Muscle of back (tissue), 13 donors: ENCODE measurements at places on chromosomes 12 and 14. TPM values are rescaled to one million over a fixed set of nuclear protein-coding genes. Genes with fewer than 3 reads are reported as not detected.

DNA sequence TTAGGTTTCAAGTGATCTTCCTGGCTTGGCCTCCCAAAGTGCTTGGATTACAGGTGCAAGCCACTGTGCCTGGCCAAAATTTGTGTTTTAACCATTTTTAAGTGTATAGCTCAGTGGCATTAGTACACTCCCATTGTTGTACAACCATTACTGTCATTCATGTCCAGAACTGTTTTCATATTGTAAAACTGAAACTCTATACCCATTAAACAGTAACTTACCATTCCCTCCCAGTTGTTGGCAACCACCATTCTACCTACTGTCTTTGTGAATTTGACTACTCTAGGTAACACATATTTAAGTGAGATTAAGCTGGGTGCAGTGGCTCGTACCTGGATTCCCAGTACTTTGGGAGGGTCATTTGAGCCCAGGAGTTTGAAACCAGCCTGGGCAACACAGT lies 67.3 kb upstream of the KCNH3 start:
- no peak for DNase-seq

GRCh38 chr14:64611358-64612020 lies 61.7 kb downstream of the PPP1R36 start:
- DNase-seq, result peak; percentile 34

GRCh38 chr14:36654794-36655381 lies 6.8 kb upstream of the PAX9 start:
- DNase-seq, result peak; percentile 25

- no peak for DNase-seq
Observed at GRCh38 chr14:23447361-23448350, 12.2 kb upstream of the MYH7 start.

DNA sequence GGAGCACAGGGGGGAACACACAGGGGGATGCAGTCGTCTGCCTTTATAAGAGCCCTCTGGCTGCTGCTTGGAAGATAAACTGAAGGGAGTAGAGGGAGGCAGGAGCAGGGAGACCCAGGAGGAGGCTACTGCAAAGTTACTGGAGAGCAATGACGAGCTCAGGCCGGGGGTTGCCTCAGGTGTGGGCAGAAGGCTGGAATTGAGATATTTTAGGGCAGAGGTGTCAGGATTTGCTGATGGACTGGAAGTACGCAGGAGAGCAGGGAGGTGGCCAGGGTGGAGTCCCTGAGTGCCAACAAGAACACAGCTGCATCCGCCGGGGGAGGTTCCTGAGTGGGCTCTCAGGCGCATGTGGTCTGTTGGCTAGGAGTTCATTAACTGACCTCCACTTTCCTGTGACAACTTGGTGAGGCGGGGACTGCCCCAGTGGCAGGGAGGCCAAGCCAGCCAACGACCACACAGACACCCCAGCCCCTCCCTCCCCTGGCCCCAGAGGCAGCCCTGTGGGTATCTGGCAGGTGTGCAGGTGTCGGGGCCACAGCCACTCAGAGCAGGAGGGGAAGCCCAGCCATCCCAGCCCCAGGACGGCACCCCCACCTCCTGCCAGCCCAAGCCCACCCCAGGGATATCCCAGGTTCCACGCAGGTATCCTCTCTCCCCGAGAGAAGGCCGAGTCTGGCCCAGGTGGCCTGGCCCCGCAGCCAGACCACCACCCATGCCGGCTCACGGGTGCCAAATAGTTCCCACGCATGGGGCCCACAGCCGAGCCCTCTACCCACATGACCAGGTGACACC lies 85.4 kb downstream of the NCOR2 start:
- DNase-seq, result no peak

DNA sequence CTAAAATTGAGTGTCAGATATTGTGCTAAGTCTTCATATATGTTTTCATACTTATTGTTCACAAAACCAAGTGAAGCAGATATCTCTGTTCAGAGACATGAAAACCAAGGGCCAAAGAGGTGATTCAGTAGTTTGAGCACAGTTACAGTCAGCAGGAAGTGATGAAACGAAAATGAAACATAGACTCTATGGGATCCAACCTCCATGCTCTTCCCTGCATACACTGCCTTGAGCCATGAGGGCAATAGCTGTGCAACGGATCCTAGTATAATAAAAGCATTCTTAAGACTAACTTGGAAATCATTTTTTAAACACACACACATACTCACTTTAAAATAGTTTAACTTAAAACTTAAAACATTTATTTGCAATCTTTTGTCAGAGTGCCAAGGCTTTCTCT lies 27.9 kb downstream of the ESR2 start:
- no peak for DNase-seq

GRCh38 chr12:17763366-17763765 lies 326.6 kb downstream of the RERGL start:
- no peak for DNase-seq

DNA sequence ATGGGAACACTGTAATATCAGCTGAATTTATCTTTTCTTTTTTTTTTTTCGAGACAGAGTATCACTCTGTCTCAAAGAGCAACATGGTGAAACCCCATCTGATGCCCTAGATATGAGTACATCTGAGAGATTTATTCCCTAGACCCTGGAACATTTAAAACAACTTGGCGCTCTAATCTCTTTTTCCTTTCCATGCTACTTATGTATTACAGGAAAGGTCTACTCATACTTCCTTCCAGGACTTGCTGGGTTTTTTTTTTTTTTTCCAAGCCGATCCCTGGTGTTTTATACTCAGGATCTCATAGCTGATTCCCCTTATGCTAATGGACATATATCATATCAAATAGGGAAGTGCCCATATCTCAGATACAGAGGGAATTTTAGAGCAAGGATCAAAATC lies 83.1 kb downstream of the MAPKAPK5 start:
- no peak for DNase-seq

GRCh38 chr12:2332947-2333346 lies 280.2 kb downstream of the CACNA1C start:
- no peak for DNase-seq

GRCh38 chr12:73274976-73275375 lies 1002.8 kb downstream of the TRHDE start:
- peak; percentile 2 for DNase-seq

GRCh38 chr14:54676812-54677708 lies 110.1 kb downstream of the SAMD4A start:
- peak; percentile 77 for DNase-seq

DNA sequence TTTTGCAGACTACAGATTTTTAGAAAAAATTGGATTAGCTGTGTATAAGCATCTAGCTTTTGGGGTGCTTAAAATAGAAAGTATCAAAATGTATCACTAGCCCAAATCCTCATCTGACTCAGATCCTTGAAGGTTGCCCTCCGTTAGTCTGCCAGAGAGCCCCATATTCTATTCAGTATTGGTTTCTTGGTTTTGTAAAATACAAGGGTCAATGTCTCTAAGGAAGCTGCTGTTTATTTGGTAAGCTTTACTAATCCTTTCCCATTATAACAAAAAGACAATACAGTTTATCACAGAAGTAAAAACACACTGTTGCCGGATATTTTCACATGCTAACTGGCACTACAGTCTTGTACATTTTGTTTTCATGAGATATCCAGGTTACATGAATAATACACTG lies 92.8 kb upstream of the PTHLH start:
- DNase-seq, result no peak

- no peak for DNase-seq
Observed at GRCh38 chr12:117491711-117492110, 130.3 kb upstream of the NOS1 start.

DNA sequence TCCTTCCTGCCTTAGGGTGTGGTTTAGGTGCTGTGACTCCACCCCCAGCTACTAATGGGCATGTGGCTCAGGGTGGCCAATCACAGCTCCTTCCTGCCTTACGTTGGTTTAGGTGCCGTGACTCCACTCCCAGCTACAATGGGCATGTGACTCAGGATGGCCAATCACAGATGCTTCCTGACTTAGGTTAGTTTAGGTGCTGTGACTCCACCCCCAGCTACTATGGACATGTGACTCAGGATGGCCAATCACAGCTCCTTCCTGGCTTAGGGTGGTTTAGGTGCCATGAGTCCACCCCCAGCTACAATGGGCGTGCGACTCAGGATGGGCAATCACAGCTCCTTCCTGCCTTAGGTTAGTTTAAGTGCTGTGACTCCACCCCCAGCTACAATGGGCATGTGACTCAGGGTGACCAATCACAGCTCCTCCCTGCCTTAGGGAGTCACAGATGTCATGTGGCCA lies 163.9 kb downstream of the TBX5 start:
- no peak for DNase-seq

DNA sequence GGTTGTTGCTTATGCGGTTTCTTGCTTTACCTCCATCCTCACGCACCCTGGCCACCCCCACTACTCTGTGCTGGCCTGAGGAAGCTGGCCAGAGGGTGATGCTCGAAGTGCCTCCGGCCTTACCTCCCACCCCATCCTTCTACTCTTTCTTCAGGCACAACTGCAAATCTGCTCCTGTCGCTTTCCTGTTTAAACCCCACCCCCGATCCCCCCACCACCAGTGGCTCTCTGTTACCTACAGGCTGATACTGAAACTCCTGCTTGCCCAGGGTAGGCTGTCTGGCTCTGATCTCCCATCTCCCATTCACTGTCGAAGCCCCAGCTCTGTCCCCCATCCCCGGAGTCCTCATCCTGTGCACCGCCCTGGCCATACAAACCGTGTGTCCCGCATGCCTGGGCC lies 111.5 kb downstream of the PRMT8 start:
- no peak for DNase-seq

GRCh38 chr12:122847921-122848421 lies 12.7 kb downstream of the HIP1R start:
- DNase-seq, result no peak

GRCh38 chr12:18580706-18581105 lies 157.1 kb downstream of the PLCZ1 start:
- no peak for DNase-seq

- no peak for DNase-seq
Observed at GRCh38 chr12:13724136-13724535, 257.3 kb downstream of the GRIN2B start.

GRCh38 chr14:33934043-33934750 lies 16.7 kb downstream of the EGLN3 start:
- no peak for DNase-seq

GRCh38 chr12:49885118-49885517 lies 18.6 kb downstream of the FAIM2 start:
- DNase-seq, result no peak

DNA sequence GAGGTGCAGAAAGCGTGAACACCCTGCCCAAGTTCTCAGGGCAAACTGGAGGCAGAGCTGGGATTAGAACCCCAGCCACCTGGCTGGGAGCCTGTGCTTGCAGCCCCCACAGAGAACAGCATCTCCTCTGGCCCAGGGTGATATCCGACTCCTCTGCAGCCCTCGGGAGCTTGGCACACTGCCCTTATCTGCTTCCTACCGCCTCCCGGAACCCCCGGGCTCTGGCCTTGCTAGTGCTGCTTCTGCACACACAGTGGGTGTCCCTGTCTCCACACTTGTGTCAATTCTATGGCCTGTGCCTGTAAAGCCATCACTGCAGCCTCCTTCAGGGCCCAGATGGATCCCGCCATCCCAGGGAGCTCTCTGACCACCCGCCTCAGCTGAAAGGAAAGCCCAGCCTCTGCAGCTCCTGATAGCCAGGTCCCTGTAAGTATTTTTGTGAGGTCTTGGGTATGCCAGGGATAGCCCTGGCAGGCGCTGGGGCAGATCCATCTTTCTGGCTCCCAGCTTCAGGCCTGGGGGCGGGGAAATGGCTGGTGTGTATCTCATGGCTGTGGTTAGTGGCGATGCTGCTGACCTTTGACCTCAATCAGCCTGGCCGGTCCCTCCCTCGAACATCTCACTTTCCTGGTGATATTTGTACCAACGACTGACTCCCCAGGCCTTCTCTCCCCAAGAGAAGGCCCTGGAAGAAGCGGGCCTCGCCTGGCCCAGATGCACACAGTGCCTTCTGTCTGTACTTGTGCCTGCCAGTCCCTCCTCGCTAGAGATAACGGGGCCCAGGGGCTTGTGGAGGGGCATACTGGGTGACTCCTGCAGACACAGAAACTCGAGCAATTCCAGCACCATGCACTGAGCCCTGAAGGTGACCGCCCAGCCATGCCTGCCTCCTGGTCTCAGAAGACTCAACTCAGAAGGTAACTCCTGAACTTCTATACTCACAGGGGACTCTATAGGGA lies 183.8 kb downstream of the CALM1 start:
- no peak for DNase-seq

Gene TSHR
- polyA plus RNA-seq, result 0.63 TPM

Gene HHIPL1
- 2.6 TPM for polyA plus RNA-seq

Gene NEUROD4
- not detected for polyA plus RNA-seq

Gene GYS2
- not detected for polyA plus RNA-seq

Gene DHRS4
- 29.7 TPM for polyA plus RNA-seq

Gene PTPN6
- polyA plus RNA-seq, result 6.8 TPM

Gene BCL7A
- polyA plus RNA-seq, result 13.3 TPM

Gene CCDC196
- polyA plus RNA-seq, result not detected

Gene A2M
- polyA plus RNA-seq, result 315 TPM

Gene TIGAR
- 9.3 TPM for polyA plus RNA-seq

Gene VASH1
- polyA plus RNA-seq, result 52.9 TPM

Gene TGM1
- polyA plus RNA-seq, result 1.2 TPM

Gene GPD1
- 51.0 TPM for polyA plus RNA-seq

Gene PZP
- polyA plus RNA-seq, result 0.99 TPM

Gene KRT1
- 0.79 TPM for polyA plus RNA-seq
